ENCODE measurements at places on chromosomes 2 and 18. TPM values are rescaled to one million over a fixed set of nuclear protein-coding genes. Genes with fewer than 3 reads are reported as not detected.
A peak's percentile ranks its signal among the peaks of the same experiment; 100 is the strongest.

- DNase-seq = no peak
Observed at GRCh38 chr2:163723881-163724280, 11.9 kb downstream of the FIGN start.

DNA sequence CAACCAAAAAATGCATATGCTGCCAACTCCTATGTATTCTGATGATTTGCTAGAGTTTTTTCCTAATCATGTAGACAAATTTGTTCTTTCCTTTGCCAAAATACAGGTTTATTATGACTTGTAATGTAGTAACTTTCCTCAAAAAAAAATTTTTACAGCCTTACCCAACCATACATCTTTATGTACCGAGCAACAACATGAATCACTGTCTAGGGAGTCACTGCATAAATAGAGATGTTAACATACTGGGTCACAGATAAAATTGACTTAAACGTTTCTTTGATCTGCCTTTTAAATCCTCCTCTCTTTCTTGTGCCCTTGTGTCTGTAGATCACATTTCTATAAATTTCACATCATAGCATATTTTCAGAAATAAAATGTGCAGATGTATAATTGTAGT is 143.6 kb downstream of the MBD2 start:
- DNase-seq = no peak

DNA sequence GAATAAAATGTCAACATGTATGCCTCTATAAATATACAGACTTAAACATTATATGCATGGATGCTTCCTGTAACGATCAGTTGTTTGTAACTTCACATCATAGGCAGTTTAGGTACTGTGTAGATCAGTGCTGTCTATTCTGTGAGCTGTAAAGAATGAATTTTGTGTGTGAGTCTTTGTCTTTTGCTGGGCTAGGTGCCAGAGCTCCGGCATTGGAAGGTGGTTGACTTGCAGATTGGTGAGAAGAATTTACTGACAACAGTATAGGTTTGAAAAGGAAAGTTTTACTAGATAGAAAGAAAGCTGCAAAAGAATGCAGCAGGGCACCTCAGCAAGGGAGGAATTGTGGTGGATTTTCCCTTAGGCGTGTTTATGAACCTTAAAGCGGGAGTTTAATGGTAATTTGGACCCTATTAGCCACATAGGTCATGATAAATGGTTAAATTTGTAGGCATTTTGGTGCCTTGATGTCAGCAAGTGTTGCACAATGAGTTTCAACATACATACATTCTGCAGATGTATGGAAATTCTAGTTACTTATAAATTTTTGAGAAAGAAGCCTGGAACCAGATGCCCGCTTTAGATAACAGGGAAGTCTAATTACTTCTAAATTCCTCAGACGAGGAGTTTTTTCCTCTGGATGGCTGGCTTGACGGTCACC is 6.7 kb upstream of the QPCT start:
- no peak for DNase-seq

- no peak for DNase-seq
Observed at GRCh38 chr2:134745023-134745422, 26.2 kb upstream of the TMEM163 start.

GRCh38 chr2:48508461-48509124 is 21.4 kb upstream of the STON1 start:
- peak; percentile 30 for DNase-seq

GRCh38 chr2:48590017-48590416 is 27.6 kb upstream of the GTF2A1L start:
- DNase-seq = no peak

DNA sequence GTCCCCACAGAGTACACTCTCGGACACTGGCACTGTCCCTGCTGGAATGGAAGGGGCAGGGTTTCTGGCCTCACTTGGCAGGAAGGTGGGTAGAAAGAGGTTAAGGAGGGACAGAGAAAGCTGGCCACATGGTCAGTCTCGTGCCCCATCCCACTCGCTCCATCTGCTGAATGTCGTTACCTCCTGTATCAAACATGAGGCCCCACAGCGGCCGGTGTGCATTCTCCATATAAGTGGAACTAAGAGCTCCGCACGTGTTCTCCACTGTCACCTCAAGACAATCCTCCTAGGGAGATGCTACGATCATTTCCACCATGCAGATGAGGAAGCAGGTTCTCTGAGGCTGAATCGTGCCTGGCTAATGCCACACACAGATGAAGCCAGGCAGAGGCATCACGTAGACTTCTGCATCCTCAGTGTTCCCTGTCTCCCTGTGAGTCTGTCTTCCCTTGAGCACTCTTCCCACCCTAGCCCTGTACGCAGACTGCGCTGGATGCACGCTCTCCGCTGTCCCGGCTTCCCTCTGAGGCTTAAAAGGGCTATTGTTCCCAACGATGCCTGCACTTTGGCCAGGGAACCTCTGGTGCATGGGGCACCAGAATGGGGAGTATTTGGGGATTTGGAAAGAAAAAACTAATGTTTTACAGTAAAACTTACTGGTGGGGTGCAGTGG is 35.1 kb downstream of the MAL start:
- DNase-seq = no peak

DNA sequence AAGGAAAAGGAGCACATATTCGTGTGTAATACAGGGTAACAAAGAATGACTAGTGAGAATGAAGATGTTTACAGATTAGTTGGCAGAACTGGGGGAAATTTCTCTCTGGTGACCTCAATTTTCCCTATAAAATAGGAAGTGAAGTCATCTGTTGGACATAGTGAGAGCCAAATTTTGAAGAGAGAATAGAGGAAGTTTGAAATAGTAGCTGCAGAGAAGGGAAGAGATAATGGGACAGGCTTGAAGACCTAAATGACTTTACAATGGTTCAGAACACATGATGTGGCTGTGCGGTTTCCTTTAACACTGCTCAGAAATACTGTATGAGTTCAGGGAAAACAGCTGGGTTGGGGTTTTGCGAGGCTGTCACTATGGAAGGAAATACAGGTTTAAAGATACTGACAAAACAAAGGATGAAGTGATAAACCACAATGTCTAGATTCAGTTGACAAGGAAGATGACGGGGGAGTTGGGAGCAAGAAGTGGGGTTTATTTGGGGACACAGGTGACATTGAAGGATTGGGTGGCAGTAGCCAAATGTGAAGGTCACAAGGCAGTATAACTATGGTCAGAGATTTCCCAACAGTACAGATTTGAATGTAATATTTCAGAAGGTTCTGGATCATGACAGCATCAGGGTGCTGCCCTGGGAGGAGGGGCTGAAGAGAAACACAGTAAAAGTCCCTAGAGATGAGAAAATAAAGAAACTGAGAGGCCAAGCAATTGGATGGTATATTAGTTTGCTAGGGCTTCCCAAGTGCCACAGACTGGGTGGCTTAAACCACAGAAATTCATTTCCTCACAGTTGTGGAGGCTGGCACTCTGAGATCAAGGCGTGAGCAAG is 82.6 kb upstream of the TANK start:
- DNase-seq = peak; percentile 18

GRCh38 chr2:36819095-36819711 is 122.7 kb downstream of the VIT start:
- no peak for DNase-seq

The STAT4 gene
- 8.5 TPM for total RNA-seq

The ACTG2 gene
- total RNA-seq = 13.7 TPM

The CCDC68 gene
- 6.1 TPM for total RNA-seq

The ALPI gene
- 0.09 TPM for total RNA-seq

All from kidney (tissue), 22 donors.